CD4-positive, alpha-beta T cell treated with Interleukin-4 for 1 hour (primary cell): ENCODE measurements at places on chromosomes 3 and 15.

DNA sequence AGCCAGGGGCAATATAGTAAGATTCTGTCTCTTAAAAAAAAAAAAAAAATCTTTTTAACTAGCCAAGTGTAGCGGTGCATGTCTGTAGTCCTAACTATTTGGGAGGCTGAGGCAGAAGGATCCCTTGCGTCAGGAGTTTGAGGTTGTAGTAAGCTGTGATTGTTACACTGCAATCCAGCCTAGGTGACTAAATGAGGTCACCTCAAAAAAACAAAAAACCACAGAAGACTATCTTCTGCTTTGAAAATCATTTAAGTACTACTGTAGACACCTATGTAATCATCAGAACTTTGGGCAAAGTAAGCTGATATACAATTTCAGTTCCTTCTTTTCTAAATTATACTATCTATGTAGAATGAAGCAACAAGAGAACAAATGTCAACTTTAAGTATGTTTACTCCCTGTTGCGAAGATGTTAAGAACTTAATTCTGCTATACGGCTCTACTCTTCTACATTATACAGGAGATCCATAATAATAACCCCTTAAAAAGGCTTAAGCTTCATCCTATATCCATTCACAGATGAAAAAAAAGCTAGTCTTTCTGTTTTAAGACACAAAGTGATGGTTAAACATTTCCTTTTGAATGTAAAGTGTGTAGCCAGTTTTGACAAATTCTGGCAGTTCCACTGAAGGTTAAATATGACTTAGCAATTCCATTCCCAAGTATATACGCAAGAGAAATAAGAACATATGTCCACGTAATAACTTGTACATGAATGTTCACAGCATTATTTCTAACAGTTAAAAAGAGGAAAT is 15.2 kb downstream of the DAZL start:
- peak; percentile 1 for DNase-seq

- no peak for DNase-seq
These were observed 619.0 kb upstream of the GOLIM4 start for GRCh38 chr3:168714609-168715240.

DNA sequence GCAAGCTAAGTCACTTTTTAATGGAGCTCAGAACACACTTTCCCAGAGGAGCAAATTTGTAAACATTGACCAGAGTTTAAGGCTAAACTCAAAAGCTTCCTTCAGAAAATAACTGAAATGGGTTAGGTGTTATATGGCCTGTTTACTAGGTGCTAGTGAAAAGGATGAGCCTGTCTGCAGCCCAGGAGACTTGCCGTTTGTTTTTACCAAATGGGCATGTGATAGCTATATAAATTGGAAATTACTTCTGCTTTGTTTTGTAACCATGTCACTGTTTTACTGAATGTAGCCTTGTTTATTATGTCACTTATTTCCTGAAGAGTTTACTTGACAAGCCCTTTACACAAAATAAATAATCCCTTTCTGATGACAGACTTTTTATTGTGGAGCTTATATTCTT is 109.4 kb upstream of the THSD4 start:
- DNase-seq = no peak

- DNase-seq = no peak
These were observed 43.4 kb downstream of the FBXO22 start for GRCh38 chr15:75947092-75947491.
